ENCODE measurements at places on chromosomes 4 and X. TPM values are rescaled to one million over a fixed set of nuclear protein-coding genes. Genes with fewer than 3 reads are reported as not detected.

CLTRN gene
- total RNA-seq = 1.2 TPM

MAGEA1 gene
- not detected for total RNA-seq

DNA sequence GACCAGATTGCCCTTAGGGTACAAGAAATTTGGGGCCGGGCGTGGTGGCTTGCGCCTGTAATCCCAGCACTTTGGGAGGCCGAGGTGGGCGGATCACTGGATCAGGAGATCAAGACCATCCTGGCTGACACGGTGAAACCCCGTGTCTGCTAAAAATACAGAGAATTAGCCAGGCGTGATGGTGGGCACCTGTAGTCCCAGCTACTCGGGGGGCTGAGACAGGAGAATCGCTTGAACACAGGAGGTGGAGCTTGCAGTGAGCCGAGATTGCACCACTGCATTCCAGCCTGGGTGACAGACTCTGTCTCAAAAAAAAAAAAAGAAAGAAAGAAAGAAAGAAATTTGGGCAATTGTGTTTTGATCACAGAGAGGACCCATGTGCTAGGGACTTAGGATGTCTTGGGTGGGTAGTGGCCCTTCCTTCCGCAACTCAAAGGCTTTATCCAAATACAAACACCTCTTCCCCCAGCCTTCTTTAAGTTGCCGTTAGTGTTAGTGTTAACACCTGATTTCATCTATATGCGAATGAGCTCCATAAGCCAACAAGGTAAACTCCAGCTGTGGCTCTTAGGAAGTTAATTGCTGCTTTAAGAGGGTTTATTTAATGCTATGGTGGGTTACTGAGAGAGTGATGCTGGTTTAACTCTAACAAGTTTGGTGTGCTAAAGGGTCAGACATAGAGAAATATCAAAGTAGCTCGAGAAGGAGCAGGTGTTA, 8.6 kb upstream of the CCDC110 start:
- no peaks in the 10 kb centered on the region for H3K27me3 ChIP-seq
- H3K4me1 ChIP-seq = no peaks in the 10 kb centered on the region
- H3K27ac ChIP-seq = no peak overlapping the region
- no peak overlapping the region for H3K4me3 ChIP-seq
- no peak for DNase-seq
- H3K36me3 ChIP-seq = no peaks in the 10 kb centered on the region

DNA sequence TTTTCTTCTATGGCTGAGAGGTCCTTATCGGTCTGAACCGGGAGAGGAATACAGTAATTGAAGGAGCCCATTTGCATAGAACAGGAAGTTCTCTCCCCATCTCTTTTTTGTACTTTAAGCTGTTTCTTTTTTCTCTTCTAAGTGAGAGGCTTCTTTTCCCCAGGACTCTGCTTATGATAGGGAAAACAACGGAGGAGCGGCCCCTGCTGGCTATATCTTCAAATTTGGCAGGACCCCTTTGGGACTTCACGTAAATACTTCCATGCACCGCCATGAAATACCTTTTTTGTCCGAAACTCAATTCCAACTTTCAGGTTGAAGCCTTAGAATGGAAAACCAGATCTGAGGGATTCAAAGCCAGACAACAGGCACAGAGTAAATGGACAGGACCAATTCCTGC, 1153.0 kb upstream of the INTU start:
- no peak for DNase-seq
- H3K27ac ChIP-seq = no peak overlapping the region
- H3K36me3 ChIP-seq = no peaks in the 10 kb centered on the region
- no peaks in the 10 kb centered on the region for H3K4me1 ChIP-seq
- no peaks in the 10 kb centered on the region for H3K27me3 ChIP-seq

DNA sequence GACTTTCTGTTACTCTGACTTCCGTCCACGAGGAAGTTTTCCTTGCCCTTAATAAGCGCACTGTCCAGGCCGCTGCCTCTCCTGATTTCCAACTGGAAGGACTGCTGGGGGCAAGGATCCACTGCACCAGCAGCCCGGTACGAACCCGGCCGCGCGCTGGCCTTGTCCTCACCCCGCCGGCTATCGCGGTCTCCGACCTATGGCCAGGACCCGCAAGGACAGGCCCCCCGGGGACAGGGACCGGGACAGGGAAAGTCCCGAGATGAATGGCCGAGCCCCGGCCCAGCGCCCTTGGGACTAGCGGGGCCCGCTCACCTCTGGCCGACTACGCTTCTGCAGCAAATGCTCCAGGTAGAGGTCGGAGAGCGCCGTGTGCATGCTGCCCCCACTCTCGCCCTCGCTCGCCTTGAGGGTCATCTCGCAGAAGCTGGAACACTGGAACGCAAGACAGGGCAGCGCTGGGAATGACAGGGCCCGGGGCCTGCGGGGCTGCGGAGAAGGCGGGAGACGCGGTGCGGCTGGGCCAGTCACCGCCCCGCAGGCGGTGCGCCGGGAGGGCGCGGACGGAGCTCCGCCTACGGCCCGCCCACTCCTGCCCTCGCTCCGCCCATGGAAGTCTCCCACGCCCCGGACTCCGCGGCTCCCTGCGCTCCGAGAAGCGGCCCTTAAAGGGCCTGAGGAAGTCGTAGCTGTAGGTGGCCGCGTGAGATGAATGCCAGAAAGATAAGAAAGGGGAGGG, at the start of gene MPP1:
MPP1 (minus strand) TSS at position 529 of the 739 bp plus-strand sequence; CDS start at position 417, 112 bp downstream.
- H3K27me3 ChIP-seq = no peaks in the 10 kb centered on the region
- no peak within 1 kb of the TSS for H3K27ac ChIP-seq
- H3K36me3 ChIP-seq = no peaks in the 10 kb centered on the region
- DNase-seq = peak; percentile 61
- H3K4me3 ChIP-seq = peak within 1 kb of the TSS; percentile 54

DNA sequence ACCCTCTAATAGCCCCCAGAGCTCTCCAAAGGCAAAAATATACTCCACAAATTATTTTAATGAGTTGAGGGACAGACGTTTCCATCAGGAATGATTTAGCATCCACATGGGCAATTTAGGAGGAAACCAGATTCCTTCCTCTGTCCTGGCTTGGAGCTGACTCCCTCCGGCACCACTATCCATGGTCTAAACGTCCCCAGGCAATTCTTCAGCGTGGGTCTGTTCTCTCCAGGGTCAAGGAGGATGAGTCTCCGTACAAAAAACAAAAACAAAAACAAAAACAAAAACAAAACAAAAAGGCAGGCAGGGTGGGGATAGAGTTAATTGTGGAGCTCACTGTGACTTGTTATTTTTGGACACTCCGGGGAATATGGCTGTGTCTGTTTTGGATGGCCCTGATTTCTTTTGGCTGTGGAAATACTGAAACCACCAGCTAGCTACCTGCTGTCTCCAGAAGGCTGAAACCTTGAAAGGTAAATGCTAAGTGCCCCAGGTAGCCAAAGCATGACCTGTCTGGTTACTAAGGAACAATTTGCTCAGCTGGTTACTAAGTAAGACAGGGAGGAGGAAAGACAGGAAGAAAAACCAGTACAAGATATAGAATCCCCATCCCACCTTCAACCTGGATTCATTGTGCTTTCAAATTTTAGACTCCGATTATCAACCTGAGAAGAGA, 419.1 kb upstream of the LCORL start:
- H3K27ac ChIP-seq = no peak overlapping the region
- H3K4me3 ChIP-seq = no peak overlapping the region
- no peaks in the 10 kb centered on the region for H3K4me1 ChIP-seq
- no peaks in the 10 kb centered on the region for H3K27me3 ChIP-seq

TMEM144 gene
- total RNA-seq = 14.9 TPM

PASD1 gene
- total RNA-seq = not detected

- H3K27ac ChIP-seq = no peak overlapping the region
- peaks cover 4% of the 10 kb centered on the region for H3K4me1 ChIP-seq
- H3K4me3 ChIP-seq = no peak overlapping the region
Measured at GRCh38 chr4:113112338-113112978, 63.0 kb downstream of the ANK2 start.

GRCh38 chr4:155948541-155948940, 5.1 kb downstream of the CTSO start:
- H3K36me3 ChIP-seq = no peaks in the 10 kb centered on the region
- H3K4me1 ChIP-seq = no peaks in the 10 kb centered on the region
- H3K27me3 ChIP-seq = no peaks in the 10 kb centered on the region

ITM2A gene
- total RNA-seq = 133 TPM

EDNRA gene
- 110 TPM for total RNA-seq

- peaks cover 2% of the 10 kb centered on the region for H3K4me1 ChIP-seq
- no peaks in the 10 kb centered on the region for H3K36me3 ChIP-seq
- H3K27me3 ChIP-seq = no peaks in the 10 kb centered on the region
- no peak overlapping the region for H3K27ac ChIP-seq
- DNase-seq = no peak
- no peak overlapping the region for H3K4me3 ChIP-seq
Measured at GRCh38 chr4:24212642-24213041, 322.8 kb upstream of the PPARGC1A start.

- no peaks in the 10 kb centered on the region for H3K4me1 ChIP-seq
- no peak for DNase-seq
- no peaks in the 10 kb centered on the region for H3K36me3 ChIP-seq
- H3K27me3 ChIP-seq = no peaks in the 10 kb centered on the region
- no peak overlapping the region for H3K4me3 ChIP-seq
Measured at GRCh38 chrX:124151195-124151594, 181.3 kb upstream of the TEX13D start.

IRF2 gene
- 68.4 TPM for total RNA-seq

DNA sequence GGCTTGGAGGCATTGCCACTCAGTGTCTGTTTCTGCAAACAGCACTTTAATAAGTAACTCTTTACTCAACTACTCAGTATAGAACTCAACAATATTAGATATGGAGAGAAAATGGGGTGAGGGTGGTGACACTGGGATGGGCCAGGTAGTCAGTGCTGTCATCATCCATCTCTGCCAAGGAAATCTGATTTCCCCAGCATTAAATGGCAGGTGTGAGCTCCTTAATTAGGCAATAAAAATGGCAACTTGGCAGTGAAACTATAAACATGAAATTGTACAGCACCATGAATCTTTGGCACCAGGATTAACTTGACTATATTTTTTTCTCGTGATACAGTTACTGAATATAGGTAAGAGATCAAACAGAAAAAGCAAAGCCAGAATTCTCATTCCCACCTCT, 146.2 kb downstream of the GLRA2 start:
- H3K4me3 ChIP-seq = no peak overlapping the region
- H3K4me1 ChIP-seq = no peaks in the 10 kb centered on the region
- H3K27ac ChIP-seq = no peak overlapping the region
- no peaks in the 10 kb centered on the region for H3K36me3 ChIP-seq
- H3K27me3 ChIP-seq = no peaks in the 10 kb centered on the region

GRCh38 chrX:30085571-30085970, 129.8 kb upstream of the MAGEB2 start:
- H3K4me3 ChIP-seq = no peak overlapping the region
- H3K27ac ChIP-seq = no peak overlapping the region
- no peak for DNase-seq
- H3K36me3 ChIP-seq = no peaks in the 10 kb centered on the region
- no peaks in the 10 kb centered on the region for H3K4me1 ChIP-seq
- no peaks in the 10 kb centered on the region for H3K27me3 ChIP-seq
